Right cardiac atrium (tissue), 5 donors: ENCODE measurements at places on chromosomes 1 and 21.

DNA sequence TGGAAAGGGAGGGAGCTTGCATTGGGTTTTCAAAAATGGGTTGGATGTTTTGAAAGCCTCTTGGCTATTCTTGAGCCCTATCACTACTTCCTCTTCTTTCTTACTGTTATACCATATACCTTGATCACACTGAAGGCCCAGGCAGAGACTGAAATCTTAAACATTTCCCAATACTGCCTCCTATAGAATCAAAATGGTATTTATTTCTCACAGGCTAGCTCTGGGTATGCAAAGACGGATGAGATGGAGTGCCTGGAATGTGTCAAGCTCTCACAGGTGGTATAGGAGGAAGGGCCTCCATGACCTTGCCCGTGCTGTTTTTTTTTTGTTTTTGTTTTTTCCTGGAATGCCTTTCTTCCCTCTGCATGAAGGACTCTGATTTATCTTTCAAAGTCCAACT, 268.4 kb upstream of the USP24 start:
- no peak for DNase-seq

- no peak for DNase-seq
These were observed 17.8 kb upstream of the NFASC start for GRCh38 chr1:204852854-204853253.

DNA sequence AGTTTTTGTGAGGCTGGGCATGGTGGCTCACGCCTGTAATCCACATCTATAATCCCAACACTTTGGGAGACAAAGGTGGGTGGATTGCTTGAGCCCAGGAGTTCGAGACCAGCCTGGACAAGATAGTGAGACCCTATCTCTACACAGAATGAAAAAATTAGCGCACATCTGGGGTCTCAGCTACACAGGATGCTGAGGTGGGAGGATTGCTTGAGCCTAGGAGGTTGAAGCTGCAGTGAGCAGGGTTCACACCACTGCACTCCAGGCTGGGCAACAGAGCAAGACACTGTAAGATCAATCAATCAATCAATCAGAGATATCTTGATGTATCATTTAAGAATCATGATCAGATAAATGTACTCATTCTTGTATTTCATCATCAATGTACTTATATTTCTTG, 7.1 kb downstream of the ZYG11B start:
- no peak for DNase-seq

DNA sequence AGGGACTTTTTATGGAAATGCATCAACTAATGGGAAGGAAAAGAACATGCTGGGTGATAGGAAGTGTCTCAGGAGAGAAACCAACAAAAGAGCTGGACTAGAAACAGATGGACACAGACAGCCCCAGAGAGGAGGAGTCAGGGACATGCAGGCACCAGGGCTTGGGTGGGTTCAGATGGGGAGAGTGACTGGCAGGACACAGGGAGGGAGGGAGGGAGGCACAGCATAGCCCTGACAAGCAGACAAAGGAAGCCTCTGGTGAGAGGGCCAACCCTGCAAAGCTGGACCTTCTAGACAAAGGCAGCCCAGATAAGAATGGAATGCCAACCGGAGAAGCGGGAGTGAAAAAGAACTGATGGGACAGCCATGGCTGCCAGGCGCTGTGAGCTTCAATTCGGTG, 568.8 kb downstream of the AJAP1 start:
- DNase-seq = peak; percentile 54

- no peak for DNase-seq
These were observed 77.1 kb upstream of the ACTL8 start for GRCh38 chr1:17678011-17678410.

DNA sequence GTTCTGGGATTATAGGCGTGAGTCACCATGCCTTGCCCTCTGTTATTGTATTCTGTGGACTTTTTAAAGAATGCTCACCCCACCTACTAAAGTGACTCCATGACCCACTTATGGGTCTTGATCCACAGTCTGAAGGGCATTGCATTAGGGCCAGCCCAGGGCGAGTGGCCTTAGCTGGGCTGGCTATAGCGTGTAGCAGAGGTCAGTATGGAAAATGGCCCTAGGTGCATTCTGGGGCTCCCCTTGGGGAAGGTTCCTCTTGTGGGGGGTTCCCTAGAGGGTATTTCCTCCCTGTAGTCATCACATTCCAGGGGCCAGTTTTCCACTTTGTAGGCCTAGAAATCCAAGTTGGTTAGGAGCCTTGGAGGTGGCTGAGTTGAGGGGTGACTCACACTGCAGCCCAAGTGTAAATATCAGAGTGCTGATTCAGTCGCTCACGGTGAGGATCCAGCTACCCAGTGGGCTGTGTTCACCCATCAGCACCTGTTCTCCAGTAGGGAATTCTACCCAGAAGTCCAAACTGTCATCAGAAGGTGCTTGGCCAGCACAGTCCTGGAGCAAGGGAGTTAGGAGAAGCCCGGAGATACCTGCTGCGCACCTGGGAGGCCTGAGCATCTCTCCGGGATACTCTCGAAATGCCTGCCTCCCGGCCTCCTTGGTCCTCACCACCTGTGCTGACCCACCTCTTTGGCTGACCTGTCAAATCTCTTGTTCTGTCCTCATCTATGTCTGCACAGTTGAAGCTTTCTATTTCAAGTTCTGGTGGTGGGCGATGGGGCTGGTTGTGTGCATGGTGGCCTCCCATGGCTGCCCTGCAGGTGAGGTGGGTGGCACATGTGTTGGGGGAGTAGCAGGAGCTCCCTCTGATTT, 52.2 kb downstream of the NENF start:
- no peak for DNase-seq

- no peak for DNase-seq
These were observed 5.8 kb upstream of the EPS8L3 start for GRCh38 chr1:109769330-109770078.

DNA sequence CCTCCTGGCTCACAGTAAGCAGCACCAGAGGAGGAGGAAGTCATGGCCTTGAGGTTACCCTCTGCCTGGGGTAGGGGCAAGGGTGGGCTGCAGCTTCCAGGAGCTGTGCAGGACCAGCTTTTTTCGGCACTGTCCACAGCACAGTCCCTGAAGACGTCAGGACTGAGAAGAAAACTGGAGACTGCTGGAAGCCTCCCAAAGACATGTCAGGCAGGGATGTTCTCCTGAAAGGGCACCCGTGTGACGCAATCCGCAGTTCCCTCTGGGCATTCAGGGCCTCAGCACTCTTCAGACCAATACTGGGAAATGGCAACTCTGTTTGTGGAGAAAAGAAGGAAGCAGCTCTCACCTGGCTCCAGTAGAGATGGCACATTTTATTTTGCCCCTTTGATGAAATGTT, 64.8 kb upstream of the TENT5C start:
- DNase-seq = no peak

GRCh38 chr1:33141781-33142180, 40.1 kb downstream of the TRIM62 start:
- DNase-seq = no peak

- no peak for DNase-seq
These were observed 31.0 kb upstream of the MED18 start for GRCh38 chr1:28297826-28298225.

DNA sequence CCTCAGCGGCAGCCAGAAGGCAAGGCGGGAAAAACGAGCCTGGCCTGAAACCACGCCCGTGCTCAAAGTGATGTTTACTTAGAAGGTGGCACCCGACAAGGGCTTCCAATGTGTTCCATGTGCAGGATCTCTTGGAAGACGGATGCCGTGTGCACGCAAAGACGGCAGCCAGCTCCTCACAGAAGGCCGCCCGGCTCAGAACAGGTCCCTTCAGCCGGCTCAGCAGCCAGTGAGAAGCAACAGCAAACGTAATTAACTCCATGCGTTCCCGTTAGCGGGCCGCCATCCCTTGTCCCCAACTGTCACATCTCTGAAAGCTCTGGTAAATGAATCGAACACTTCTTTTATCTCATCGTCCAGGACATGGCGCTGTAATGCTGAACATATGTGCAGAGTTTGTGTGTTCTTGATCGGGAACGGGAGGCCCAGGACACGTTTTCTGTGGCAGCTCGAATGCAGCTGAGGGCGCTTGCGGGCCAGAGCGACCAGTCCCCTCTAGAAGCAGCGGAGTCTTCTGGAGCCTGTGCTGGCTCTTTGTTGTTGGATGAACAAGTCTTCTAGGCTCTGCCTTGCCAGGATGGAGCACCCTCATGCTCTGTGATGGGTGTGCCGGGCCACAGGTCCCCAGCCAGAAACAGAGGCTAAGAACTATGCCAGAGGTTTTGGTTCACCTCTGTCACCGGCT, 94.6 kb upstream of the ARHGEF16 start:
- DNase-seq = peak; percentile 32

GRCh38 chr1:167821969-167822685, 91.8 kb downstream of the ADCY10 start:
- DNase-seq = no peak

DNA sequence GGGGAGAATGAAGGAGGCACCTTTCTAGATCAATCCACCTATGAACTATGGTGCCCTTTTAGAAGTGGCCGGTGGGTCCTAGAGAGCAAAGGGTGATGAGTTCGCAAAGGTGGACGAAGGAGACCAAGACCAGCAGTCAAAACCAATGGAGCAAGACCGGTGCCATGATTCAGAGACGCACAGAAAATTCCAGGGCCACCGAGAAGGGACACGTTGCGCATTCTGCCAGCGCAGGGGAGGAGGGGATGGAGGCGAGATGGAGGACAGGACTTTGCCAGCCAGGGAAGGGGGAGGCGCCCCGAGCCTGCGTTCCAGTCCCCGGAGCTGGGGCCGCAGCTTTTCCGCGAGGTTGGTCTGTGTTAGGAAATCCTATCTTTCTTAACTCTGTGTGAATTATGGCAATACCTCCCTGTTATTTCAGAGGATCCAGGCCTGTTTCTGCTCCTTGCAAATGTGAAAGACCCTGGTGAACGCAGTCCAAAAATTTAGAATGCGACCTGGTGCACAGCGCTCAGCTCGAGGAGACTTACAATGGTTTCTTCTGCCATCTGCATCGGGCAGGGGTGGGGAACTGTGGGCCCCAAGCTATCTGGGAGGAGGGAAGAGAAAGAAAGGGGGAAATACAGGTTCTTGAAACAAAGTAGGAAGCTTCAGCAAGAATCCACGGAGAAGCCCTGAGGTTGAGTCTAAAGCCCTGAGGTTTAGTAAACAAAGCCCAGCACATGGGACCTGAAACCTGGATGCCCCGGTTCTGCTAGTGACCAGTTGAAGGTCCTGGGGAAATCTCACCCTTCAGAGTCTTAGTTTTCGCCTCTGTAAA, 129.4 kb downstream of the MRPS6 start:
- DNase-seq = peak; percentile 87

GRCh38 chr1:23777979-23778814, at the start of gene PITHD1:
Gene PITHD1, plus strand, starts transcription at chr1:23778418. Its CDS starts 98 bp downstream, at chr1:23778516.
- peak; percentile 92 for DNase-seq

DNA sequence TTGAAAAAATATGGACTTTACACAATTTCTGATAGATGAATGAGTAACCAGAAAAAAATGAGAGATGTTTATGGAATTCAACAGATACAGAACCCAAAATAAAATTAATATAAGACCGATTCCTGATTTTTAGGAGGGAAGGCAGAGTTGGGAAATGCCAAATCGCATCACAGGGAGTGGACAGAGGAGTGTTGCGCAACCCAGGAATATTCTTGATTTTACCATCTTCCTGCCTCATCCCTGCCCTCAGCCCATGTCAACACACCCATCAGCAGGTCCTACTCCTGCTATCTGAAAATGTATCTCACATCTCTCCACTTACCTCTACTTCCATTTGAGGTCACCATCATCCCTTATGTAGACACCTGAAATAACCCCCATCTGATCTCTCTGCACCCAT, 221.0 kb downstream of the DSCAM start:
- DNase-seq = no peak

DNA sequence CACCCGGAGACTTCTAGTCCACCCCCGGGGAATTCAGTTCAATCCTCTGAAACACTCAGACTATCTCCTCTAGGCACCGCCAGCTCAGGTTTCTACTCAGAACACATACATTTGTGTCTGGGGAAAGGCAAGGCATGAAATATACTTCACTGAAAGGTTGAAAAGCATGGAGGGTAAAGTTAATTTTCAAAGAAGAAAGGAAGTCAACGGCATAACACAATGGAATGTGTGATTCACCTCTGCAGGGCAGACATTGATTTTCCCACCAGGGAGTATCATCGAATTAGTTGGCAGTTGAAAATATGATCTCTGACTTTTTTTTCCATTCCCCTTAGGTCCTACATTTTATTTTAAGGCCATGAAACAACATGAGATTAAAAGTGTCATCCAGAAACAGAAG, 669.4 kb downstream of the SMYD3 start:
- no peak for DNase-seq

DNA sequence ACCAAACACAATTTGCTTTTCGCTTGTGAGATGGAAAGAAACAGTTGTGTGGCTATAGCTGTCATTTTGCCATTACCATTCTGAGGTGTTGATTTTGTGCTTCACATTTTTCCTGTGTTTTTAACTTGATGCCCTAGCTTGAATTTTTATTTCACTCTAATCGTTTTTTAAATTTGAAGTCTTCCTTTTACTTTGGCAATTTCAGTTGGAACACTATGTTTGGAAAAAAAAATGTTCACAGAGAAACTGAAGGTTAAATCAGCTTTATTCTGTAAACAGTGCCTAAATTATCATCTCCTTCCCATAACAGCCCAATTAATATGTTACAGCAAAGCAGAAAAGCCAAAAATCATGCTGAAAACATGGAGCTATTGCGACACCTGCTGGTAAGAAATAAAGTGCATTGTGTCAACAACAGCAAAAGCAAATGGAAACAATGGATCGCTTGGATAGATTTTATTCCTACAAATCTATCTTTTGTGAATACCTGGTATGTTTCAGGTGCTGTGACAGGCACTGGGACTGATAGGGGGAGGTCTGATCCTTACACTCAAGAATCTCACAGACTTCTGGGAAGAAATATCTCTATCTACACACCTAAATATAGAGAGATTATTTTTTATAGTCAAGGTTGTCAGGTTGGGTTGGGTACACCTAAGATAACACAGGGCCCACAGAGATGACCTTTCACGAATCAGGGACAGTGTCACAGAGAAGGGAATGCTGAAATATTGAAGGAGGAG, 16.2 kb upstream of the ERICH3 start:
- no peak for DNase-seq

GRCh38 chr1:219993554-219994433, 52.5 kb downstream of the EPRS1 start:
- DNase-seq = no peak

GRCh38 chr1:29197993-29198392, 16.3 kb upstream of the SRSF4 start:
- DNase-seq = no peak

- DNase-seq = no peak
These were observed 994 bp downstream of the FAM229A start for GRCh38 chr1:32361308-32361673.

DNA sequence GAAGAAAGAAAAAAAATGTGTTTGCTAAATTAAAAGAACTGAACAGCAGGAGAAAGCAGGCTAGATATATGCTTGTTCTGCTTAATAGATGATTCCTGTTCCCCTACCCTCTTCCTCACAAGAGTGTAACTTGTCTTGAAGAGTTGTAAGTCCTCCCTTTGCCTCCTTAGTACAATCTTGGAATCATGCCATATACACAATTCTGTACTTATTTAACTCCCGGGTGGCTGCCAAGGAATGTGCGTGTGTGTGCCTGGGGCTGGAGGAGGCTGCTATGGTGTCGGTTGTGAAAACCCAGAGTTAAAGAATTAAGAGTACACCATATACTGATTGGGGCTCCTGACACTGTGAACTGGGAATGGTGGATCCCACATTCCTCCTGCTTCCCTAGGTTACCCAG, 194.2 kb downstream of the SIPA1L2 start:
- DNase-seq = peak; percentile 71

- DNase-seq = no peak
These were observed 16.4 kb downstream of the RPL5 start for GRCh38 chr1:92848201-92848600.

GRCh38 chr1:177183836-177184235, 13.1 kb downstream of the BRINP2 start:
- no peak for DNase-seq
